ENCODE measurements at places on chromosomes 5 and 9.

DNA sequence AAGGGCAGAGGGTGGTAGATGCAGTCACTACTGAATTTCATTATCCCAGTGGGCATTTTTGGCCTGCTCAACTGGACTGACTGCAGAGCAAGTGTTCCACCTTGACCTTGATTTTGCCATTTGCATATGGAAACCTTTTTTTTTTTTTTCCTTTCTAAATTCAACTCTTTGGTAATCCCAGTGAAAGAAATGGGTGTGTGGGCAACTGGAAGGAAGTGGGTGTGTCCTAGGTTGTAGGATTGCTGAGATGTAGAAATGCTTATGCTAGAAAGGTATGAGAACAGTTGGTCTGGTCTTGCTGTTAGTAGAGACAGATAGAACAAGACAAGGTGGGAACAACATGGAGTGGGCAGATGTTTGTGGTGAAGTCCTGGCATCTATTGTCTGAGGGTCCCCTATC lies 7.8 kb upstream of the IL12B start:
- no peak for DNase-seq

DNA sequence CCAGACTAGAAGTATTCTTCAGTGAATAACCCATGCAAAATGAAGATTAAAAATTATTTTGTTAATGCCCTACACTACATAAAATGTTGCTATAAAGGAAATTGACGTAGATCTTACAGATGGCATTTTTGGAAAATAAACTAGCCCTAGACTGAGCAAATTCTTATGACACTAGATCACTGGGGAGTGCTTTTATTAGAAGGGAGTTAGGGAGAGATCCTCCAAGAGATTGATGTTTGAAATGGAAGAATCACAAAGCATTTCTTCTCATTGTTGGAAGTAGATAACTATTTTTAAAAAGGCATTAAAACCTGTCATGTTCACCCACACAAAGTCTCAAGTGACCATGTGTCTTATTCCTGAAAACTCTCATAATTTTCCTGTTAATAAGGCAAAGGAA lies 351.1 kb upstream of the TLE4 start:
- DNase-seq: no peak

DNA sequence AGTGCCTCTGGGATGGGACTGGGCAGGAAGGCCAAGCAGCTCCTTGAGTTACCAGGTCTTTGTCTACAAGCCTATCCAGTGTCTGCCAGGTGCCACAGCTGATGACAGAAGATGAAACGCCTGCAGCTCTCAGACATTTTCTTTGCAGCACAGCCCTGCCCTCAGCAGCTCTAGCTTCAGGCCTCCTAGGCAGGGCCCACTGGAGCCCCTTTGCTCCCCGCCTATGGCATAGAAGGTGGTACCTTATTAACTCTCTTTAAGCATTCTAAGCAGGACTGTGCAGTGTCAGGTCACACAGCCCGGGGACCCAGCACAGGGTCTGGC lies 1.3 kb upstream of the SKP1 start:
- no peak for DNase-seq

GRCh38 chr9:85466834-85467233 lies 274.9 kb downstream of the AGTPBP1 start:
- no peak for DNase-seq

DNA sequence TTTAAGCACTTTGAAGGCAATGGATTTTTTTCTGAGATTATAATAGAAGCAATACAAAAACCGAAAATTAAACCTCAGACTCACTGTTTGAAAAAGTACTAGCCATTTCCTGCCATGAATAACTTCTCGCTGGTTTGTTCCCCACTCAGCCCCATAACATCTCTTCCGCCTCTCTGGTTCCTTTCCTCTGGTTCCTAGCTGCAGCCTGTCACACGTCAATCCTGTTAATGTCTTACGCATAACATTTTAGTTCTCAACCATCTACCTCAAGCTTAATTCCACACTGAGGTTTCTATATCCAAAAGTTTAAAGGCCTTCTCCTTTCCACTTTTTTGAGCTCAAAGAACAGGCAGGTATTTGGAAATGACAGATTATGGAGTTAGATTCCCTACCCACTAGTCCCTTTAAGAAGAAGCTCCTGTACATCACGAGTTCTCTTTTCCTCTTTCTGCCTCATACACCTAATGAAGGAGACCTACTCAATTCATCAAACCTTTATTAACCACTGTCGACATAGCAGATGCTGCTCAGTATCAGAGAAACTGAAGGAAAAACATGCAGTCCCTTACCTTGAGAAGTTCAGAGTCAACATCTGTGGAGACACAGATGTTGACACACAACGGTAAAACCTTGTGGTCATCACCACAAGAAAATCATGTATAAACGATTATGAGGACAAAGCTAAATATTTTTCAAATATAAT lies 243.0 kb upstream of the PTGER4 start:
- peak; percentile 62 for DNase-seq

- no peak for DNase-seq
Measured at GRCh38 chr5:102798104-102798785, 43.1 kb downstream of the PAM start.

- DNase-seq: no peak
Measured at GRCh38 chr5:114265432-114266060, 96.3 kb upstream of the KCNN2 start.

DNA sequence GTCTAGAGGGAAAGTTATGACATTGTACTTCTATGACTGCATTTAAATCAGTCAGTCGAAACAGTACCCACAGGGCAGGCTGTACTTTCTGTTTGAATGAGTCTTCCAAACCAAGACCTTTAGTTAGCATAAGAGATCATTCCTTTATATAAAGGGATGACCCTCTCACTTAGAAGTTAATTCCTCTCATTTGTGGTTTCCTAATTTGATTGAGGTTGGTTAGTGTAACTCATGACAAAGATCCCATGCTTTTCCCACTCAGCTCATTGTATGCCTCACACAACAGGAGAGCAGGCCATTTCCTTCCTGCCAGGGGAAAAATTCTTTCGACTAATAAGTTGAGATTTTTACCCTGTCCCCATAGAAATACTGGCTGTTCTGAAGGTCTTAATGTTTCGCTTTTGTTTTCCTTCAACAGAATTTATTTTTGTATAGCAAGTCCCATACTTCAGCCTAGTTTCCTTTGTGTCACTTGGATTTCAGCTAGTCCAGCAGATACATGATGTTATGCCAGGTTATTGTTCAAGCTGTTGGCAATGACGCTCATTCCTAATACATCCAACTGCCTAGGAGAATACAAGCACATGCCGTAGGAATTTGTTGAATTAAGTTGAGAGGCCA lies 500.7 kb downstream of the SPATA31D1 start:
- DNase-seq: no peak

GRCh38 chr5:113507601-113508000 lies 5.9 kb upstream of the YTHDC2 start:
- no peak for DNase-seq

- DNase-seq: no peak
Measured at GRCh38 chr9:123773783-123774182, 156.1 kb downstream of the DENND1A start.

- DNase-seq: no peak
Measured at GRCh38 chr9:136625101-136626065, 37.3 kb upstream of the EGFL7 start.

- no peak for DNase-seq
Measured at GRCh38 chr5:6837519-6838110, 124.4 kb downstream of the TENT4A start.

GRCh38 chr5:646396-647201 lies 34.5 kb downstream of the CEP72 start:
- DNase-seq: peak; percentile 7
